ENCODE measurements at places on chromosomes 3 and 15.

- no peak for DNase-seq
These were observed 1.8 kb downstream of the ULK3 start for GRCh38 chr15:74840851-74841775.

- DNase-seq, result no peak
These were observed 406 bp upstream of the RASA2 start for GRCh38 chr3:141486496-141486745.

- DNase-seq, result no peak
These were observed 319.8 kb downstream of the IL5RA start for GRCh38 chr3:2790266-2790815.

DNA sequence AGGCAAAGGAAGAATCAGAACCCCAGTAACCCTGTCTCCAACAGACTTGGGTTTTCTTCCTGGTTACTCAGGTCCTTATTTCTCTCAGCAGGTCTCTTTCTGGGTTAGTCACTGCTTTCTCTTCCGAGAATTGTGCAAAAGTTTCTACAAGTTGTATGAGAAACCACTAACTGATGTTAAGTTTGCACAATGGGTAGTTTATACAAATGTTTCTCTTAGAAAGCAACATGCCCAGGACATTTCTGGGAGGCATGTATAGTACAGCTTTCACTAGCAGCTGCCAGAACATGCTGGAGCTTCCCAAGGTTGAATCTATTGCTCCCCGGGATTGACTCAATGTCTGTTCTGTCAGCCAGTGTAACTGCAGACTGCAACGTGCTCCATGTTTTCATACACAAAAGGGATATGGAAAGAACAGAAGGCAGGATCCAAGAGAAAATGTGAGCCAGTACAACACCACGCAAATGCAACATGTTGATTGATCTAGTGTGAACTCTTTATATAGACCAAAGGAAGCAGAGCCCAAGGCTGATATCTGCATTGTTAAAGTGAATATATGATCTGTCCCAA is 887.8 kb downstream of the MCTP2 start:
- no peak for DNase-seq

DNA sequence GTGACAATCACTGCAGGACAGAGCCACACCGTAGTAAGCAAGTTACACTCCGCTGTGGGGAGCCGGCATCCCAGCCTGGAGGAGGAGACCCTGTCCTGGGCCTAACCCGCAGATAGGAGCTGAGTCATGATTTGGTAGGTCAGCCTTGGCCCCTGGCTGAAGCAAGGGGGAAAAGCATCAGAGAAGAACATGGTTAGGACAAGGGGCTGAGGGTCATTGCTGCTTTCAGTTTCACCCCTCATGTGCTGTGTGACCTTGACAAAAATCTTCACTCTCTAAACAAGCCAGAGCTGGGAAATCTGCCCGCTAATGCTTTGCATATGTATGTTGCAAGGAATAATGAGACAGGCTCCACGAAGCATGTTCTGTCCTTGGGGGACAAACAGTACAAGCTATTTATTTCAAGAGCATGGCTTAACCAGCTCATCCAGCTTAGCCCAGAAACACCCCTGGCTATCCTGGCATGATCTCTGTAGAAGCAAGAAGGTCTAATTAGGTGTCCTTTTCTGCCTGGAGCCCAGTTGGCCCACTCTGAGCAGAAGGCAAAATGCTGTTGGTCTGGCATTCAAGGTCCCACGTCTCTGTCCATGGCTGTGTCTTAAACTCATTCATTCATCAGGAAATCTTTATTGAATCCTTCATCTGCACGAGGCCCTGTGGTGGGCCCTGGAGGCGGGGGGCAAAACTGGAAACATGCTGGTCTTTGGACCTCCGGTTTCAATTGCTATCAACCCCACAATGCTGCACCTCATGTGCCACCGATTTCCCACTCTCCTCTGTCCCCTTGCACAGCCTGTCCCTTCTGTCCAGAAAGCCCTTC is 221.3 kb upstream of the LYSMD4 start:
- no peak for DNase-seq

- no peak for DNase-seq
These were observed 748.9 kb downstream of the MECOM start for GRCh38 chr3:168914662-168915061.

- DNase-seq, result no peak
These were observed 493.1 kb downstream of the FHIT start for GRCh38 chr3:60758171-60758570.

DNA sequence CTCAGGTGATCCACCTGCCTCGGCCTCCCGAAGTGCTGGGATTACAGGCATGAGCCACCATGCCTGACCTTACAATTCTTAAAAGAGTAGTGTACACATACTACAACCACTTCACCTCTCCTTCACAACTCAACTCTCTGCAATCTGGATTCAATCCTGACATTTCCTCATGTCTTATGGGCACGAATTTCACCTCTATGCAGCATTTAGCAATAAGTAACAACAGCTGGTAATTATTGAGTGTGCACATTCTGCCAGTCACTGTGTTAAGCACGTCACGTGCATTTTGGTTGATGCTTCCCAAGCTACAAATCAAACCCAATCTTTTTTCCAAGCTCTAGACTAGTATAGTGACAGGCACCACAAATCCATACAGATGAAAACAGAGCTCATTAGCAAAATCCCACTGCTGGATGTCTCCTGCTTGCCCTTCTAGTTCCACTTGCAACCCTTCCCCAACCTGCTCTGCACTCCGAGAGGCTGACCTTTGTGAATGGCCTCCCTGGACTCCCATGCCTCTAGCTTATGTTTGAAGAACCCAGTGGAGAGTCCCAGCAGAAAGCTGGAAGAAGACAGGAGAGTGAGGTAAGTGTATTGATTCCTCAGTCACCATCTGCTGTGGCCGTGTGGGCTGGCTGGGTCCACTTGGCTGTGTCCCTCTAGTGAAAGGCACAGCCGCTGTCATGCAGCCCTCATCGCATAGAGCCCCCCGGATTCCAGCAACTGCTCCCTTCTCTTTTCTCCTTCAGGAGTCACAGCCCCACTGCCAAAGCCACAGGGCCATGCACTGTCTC is 176.5 kb downstream of the MEX3B start:
- DNase-seq, result no peak

DNA sequence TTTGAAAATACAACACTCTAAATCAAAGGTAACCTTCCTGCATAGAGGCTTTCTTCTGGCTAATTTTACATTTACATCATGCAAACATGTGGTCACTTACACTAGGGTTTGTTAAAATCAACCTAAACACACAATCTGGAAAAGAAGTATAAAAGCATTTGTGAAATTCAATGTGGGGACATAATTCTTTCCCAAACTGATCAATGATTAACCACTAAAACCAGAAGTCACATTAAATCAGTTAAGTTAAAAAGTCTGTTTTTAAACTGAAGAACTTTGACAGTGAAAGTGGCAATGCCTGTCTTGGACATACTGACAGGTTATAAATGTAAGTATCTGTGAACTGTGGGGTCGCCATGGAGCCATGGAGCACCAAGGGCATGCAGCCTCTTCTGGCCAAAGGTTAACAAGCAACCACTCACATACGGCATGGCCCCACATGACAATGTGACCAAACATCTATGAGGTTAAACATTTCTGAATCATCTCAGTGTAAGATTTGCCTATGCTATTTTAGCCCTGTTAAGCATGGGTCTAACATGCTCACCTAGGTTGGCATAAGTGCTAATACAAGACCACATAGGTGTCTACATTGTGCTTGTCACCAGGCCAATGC is 278.2 kb downstream of the CTNNB1 start:
- DNase-seq, result no peak

DNA sequence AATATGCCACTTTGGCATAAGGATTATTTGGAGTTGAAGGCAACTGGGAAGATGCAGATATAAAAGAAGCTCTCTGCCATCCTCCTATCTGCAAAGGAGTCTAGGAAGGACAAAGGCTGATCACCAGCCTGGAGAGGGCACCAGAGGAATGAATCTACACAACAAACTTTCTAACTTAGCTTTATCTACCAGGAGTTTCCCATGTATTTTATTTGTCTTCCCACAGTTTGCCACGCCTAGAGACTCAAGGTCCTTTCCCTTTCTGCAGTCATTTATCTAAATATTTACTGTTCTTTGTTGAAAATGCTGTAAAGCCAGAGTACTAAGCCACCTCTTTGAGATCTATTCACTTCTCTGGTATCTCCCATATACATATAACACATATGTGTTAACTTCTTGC is 32.2 kb downstream of the GPR176 start:
- no peak for DNase-seq

DNA sequence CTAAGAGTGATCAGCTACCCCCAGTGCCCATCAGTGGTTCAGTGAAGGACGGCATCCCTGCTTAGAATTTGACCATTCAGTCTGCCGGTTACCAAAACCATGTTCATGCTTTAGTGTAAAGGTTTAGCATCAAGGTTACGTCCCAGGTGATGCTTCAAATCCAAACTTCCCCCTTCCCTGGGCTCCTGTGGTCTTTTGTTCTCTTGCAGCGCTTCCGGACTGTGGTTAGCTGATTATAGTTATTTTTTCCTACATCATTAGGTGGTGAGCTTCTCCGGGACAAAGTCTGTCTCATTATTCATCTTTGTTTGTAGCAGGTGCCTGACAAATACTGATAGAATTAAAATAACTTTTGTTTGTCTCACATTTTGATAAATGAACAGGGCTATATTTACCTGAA is 28.3 kb upstream of the MYZAP start:
- no peak for DNase-seq

- no peak for DNase-seq
These were observed 122.4 kb downstream of the RAP2B start for GRCh38 chr3:153284282-153284938.

GRCh38 chr15:58555162-58556027 is 123.6 kb downstream of the LIPC start:
- DNase-seq, result no peak

DNA sequence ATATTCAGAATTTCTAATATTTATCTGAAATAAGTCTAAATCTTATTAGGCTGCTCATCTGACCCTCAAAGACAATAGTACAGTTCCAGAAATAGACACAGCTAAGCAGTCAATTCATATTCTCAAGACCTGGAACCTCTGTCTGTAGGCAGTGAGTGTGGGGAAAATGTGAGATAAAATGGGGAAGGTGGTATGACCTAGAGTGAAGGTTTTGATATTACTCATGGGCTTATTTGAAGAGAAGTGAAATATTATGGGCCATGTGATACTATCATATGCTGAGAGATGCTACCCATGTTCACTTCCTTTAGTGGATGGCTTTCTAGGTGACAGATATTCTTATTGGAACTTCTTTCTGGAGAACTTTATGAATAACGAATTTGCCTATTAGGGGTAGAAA is 33.5 kb downstream of the TGFBR2 start:
- DNase-seq, result no peak

DNA sequence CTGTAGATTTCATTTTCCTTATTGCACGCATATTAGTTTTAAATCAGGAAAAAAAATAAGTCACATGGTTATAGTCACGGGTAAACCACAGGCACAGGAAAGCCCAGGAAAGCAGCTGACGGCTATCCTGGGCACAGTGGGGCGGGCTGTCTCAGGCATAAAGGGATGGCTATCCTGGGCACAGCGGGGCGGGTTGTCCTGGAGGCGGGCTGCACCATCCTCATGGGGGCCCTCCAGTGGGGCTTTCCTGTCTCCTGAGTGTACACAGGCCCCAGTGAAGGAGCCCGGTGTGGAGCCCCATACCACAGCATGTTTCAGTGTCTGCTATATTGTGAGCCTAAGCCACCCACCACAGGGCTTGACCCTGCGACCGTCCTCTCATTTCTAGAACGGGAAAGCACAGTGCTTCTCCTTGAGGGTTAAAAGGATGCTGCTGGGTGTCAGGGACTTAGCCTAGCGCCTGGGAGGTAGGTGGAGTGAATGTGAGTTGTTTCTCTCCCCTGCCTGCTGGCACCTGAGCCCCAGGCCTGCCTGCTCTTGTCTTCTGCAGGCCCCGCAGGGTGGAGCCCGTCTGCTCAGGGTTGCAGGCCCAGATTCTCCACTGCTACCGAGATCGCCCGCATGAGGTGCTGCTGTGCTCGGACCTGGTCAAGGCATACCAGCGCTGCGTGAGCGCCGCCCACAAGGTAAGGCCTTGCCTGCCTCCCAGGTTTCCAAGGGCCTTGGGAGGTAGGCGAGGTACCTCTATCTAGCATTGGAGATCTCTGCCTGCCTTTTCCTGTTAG is 25.9 kb upstream of the PLXNA1 start:
- no peak for DNase-seq

DNA sequence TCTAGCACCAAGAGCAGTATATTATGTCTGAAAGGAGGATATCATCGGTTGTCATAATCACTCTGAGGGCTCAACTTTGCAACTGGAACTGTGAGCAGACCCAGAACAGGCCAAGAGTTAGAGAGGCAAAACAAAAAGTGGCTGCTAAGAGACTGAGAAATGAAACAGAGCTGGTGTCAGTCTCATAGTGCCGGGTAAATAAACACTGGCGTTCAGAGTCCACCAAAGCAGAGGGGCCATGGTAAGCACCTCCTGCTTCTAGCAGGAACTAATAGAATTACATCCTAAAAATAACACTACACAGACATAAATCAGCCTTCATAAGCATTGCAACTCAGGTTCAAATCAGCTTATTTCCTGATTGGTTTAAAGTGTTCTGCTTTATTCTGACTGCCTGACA is 10.3 kb upstream of the IL12A start:
- DNase-seq, result no peak

DNA sequence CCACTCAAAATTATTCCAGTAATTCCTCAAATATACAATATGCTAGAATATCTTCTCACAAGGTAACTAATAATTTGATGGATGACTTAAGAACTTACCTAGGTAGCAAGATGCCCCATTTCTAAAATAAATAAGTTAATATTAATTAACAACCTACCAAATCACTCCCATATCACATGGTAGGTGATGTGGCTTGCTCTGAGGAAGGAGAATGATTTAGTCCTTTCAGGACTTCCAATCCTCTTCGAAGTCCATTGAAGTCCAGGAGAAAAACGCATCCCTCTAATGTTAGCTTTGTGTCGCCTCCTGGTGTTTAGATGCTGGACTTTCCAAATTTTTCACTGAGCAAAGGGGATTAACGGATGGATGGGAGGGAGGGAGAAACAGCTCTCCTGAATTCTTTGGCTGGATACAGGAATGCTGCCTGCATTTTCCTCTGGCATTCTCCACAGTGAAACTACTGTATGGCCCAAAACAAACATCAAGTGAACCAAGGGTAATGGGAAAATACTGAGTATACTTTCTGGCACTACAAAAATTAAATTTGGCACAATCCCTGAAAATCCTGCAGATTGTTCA is 58.6 kb downstream of the PRICKLE2 start:
- DNase-seq, result no peak

GRCh38 chr3:191420771-191421170 is 40.2 kb upstream of the PYDC2 start:
- no peak for DNase-seq

- DNase-seq, result no peak
These were observed 95.7 kb downstream of the KCNMB2 start for GRCh38 chr3:178631950-178632349.

GRCh38 chr3:181418233-181418632 is 293.5 kb upstream of the SOX2 start:
- DNase-seq, result no peak

DNA sequence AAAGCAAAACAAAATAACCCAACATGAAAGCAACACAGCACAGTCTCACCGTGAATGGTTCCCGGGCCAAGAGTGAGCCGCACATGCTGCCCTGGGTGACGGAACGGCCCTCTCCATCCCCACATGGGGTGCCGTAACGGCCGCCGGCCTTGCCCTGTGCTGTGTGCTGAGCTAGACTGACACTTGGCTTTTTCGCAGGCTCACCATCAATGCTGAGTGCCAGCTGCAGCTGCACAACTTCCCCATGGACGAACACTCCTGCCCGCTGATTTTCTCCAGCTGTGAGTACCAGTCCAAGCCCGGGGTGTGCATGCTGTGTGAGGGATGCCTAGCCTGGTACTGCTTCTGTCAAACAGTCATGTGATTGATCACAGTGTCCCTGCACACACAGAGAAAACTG is 357.6 kb downstream of the GABRG3 start:
- no peak for DNase-seq

GRCh38 chr3:11653298-11654055 is 9.8 kb upstream of the VGLL4 start:
- DNase-seq, result no peak
